ENCODE measurements at places on chromosomes 13 and 19. TPM values are rescaled to one million over a fixed set of nuclear protein-coding genes. Genes with fewer than 3 reads are reported as not detected.

FCHO1 gene
- total RNA-seq = 3.0 TPM

LILRA2 gene
- total RNA-seq = 1.1 TPM

ZNF226 gene
- 16.1 TPM for total RNA-seq

GRCh38 chr13:98556968-98557631, 19.8 kb downstream of the STK24 start:
- no peak for DNase-seq

DNA sequence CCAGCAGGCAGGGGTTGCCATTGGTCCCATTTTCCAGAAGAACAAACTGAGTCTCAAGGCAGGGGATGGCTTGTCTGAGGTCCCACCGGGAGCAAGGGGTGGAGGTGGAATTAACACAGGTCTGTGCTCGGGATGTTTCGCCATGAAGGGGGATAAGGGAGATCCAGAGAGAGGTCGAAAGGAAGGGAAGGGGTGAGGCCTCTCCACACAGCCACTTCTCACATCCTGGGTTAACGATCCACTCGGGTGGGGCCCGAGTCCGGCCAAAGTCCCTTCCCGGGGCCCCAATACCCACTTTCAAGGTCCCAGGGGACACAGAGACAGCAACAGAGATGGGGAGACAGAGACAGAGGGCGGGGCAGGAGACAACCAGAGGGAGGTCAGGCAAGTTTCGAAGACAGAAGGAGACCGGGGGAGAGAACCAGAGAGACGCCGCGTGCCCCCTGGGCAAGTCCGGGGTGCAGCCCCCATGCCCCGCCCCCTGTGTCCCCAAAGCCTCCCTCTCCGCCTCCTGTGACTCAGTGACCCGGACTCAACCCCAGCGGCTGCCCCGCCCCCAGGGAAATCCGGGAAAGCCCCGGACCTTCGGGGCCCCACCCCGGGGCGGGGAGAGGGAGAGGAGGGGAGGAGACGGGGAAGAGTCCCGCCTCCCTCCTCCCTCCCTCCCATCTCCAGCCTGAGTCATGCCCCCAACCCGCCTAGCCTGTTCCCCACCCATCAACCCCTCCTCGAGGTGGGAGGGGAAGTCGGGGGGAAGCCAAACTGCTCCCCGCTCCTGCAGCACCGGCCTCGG, 1.4 kb upstream of the BCL3 start:
- DNase-seq = peak; percentile 97

DNA sequence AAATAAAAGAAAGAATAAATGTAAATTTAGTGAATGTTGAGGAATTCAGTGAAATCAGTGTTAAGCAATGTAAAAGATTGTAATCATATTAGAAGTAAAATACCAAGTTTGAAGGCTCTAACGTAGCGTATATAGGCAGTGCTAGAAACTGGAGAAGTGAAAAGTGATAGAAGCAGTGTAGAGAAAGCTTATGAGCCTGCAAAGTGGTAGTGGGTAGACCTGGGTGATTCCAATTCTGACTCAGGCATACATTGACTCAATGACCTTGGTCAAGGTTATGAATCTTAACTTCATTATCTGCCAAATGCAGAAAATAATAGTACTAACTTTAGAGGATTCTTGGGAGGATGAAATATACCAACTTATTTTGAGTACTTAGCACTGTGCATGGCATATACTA, 4.1 kb downstream of the SLC10A2 start:
- no peak for DNase-seq

GRCh38 chr13:27472941-27473340, 22.6 kb upstream of the MTIF3 start:
- no peak for DNase-seq
